NCI-H2171 treated with DMSO at 0.1 percent for 48 hours (cell line): ENCODE measurements at places on chromosomes 16 and 17.

GRCh38 chr17:6536053-6536452 lies 20.3 kb downstream of the PITPNM3 start:
- no peak for DNase-seq

DNA sequence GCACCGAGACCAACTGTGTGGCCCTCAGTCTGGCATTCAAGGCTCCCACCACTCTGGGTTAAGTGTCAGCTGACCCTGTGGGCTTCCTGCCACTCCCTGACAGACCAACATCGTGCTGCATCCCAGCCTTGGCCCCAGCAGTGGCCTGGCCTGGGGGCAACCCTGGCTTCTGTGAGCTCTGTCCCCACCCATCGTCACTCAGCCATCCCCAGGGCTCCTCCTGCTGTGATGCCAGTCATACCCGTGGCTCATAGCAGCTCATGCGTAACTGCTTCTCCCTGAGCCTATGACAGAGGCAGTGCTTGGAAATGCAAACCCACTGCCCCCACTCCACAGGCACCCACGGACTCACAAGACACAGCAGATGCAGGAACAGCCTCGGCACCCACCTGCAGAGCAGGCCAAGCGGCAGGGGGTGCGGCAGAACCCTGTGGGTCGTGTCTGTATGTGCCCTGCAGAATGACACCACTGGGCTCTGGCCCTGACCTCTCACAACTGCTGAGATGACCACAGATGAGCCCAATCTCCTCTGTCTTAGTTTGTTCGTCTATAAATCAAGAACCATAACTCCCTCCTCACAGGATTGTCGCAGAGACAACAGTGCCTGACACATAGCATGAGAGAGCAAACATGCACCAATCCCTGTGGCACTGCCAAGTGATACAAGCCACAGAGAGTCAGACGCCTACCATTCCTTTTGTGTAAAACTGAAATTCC lies 26.6 kb downstream of the PIEZO1 start:
- DNase-seq, result no peak

DNA sequence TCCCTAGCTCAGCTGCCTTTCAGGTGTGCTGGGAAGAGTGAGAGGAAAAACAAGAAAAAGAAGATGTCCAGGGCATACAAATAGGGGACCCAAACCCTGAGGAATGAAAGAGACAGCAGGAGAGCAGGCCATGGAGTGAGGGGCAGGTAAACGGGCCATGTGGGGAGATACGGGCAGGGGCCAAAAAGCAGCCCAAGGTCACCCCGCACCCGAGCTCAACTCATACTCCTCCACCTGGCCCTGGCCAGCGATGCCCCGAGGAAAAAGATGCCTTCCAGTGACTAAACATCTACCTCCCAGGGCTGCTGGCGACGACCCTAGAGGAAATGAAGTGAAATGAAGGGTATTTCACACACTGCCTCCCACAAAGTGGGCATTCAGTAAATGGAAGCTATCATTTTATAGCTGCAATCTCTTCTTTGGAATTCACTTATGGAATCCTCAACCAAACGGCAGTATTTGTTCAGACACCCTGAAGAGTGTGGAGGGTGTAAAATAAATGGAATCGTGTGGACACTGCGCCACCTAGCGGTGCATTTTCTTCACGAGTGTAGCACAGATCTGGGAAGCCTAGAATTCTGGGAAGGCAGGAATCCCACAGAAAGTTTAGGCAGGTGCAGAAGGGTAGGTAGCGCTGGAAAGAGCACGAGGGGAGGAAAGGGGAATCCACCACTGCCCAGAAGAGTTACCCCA lies 14.9 kb downstream of the ELAC2 start:
- peak; percentile 67 for DNase-seq

DNA sequence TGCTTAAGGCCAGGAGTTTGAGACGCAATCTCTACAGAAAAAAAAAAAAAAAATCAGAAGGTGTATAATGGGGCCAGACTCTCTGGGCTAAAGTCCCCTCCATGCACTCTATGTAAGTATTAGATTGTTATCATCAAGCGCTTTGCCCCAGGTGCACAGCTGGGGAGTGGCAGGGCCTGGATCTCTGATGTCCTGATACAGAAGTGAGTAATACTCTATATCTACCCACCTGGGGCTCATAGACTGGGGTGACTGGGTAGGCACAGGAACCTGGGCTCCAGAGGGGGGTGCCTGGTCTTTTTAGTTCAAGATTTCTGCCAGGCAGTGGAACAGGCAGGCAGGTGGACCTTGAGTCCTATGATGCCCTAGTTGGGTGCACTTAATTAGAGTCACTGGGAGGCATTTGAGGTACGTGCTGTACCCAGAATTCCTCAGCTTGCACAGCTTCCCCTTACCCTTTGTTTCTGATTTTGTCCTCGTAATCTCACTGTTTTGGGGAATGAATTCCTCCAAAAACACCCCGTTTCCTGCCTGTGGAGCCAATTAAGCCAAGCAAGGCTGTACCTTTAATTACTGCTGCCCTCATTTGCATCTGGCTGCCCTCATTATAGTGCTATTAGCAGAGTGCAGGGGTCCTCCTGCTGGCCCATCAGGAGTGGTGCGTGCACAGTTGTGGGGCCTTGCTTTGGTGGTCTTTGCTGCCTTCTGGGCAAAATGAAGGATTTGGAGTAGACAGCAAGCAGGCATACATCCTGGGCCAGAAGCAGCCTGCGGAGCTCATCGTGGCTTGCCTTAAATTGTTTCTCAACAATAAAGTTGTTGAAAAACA lies 239.0 kb downstream of the SNX29 start:
- no peak for DNase-seq

DNA sequence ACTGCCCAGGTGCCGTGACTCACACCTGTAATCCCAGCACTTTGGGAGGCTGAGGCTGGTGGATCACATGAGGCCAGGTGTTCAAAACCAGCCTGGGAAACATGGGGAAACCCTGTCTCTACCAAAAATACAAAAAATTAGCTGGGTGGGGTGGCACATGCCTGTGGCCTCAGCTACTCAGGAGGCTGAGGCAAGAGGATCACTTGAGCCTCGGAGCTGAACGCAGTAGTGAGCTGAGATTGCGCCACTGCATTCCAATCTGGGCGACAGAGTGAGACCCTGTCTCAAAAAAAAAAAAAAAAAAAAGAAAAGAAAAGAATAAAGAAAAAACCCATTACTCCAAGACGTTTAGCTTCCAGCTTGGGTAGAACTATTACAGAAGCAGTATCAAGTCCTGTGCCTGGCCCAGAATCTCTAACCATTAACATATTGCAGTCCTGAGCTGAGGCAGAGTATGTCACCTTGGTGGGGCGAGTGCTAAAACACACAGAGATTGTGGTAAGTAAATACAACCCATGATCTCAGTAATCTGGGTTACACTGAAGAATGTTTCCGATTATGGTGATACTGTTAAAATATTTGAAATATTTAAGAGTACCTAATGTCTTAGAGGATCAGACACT lies 23.2 kb upstream of the CFAP20 start:
- DNase-seq, result no peak

GRCh38 chr16:15043344-15043743 lies 12.5 kb downstream of the NTAN1 start:
- no peak for DNase-seq

GRCh38 chr17:59828478-59828760 lies 64.3 kb downstream of the TUBD1 start:
- DNase-seq, result no peak

DNA sequence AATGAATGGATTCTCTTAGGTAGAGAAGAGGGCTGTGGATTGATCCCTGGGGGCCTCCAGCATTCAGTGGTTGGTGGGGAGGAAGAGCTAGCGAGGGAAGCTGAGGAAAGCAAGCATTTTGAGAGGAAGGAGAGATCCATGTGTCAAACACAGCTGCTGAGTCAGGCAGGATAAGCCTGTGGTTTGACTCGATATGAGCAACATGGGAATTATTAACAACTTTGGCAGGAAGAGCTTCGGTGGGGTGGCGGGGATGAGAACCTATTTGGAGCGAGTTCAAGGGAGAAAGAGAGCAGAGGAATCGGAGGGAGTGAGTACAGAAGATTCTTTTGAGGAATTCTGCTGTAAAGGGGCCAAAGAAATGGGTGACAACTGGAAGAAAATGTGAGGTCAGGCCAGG lies 59.5 kb upstream of the CDC42EP4 start:
- no peak for DNase-seq

DNA sequence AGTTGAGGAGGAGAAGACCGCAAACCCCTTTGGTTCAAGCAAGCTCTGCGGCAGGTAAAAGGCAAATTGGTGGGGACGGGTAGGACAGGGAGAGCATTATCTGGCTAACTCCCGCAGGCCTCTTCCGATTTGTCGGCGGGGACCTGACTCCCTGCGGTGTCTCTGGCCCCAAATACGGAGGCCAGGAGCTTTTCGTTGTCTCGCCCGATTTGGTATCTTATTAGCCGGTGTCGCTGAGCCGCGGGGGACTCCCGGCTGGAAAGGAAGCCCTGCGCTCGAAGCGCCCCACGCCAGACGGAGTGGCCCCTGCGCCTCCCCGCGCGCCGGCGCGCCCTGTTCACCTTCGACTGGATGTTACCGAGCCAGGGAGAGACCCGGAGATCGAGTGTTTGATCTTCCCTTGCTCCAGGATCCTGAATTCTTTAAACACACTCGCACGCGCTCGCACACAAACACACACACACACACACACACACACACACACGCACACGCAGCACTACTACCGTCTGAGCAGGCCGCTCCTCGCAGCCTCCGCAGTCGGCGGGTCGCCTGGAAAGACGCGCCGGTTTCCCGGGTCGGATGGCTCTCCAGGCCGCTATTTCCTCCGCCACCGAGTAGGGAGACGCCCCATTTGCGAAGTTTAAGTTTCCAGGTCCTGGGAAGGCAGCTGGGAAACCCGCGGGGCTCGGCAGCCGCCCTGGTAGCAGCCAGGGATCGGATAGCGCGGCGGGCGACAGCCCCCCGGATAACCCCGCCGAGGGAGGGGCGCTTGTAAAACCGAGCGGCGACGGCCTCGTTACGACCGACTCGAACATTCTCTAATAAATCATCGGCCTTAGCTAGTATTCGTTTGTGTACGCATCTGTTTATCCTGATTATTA lies 3.3 kb downstream of the PRAC1 start:
- DNase-seq, result no peak

GRCh38 chr17:41360296-41360995 lies 9.2 kb downstream of the KRT33B start:
- no peak for DNase-seq

DNA sequence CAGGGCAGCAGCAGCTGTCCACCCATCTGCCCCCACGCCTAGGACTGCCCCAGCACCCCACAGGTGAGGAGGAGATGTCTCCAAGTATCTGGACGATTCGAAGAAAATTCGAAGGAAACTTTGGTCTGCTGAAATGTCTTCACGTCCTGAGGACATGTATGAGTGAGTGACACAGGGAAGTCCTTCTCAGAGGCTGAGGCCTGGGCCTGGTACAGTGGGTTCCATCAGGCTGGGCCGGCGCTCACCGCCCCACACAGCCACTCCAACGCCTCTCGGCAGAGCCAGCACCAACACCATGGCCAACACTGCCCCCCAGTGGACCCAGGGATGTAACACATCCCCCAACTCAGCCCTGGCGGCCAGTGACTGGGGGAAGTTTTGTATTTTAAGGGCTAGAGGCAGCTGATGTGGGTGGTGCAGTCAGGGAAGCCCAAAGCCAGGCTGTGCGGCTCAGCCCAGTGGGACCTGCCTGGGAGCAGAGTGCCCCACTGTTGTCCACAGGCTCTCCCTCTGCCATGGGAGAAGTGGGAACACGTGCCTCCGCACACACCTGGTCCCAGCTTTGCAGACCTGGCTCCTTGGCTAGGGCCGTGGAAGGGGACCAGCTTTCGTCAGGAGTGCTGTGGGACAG lies 55.8 kb upstream of the FASN start:
- peak; percentile 43 for DNase-seq

DNA sequence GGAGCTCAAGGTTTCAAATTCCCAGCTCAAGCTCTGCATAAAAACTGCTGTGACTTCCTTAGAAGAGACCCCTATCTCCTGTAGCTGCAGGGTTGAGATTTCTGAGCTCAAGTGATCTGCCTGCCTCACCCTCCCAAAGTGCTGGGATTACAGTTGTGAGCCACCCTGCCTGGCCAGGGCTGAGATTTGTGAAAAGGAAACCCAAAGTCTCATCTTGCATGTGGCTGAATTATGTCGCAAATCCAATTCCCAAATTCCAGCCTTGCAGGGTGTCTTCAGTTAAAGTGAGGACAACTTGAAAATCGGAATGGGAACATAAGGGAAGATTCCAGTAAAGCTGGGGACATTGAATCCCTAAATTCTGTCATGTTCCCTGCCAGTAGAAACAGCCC lies 14.2 kb upstream of the CETP start:
- no peak for DNase-seq

- no peak for DNase-seq
Measured at GRCh38 chr17:2406903-2407790, 6.3 kb upstream of the MNT start.

- no peak for DNase-seq
Measured at GRCh38 chr17:72525225-72526015, 404.6 kb downstream of the SOX9 start.

DNA sequence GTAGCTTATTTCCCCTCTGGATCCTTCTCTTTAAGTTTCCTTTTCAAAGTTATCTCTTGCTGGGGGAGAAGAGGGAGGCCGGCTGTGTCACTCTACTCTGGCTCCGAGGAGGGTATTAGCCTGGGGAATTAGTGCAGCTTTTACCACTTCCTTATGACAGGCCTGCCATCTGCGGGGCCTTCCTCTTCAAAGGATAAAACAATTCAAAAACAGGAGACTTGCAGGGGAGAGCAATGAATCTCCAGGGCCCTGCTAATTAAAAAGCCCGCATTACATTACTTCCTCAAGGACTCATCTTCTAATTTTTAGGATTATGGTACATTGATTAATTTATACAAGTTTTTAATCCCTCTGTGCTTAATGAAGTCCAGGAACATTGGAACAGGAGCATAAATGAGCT lies 190.9 kb upstream of the CDH5 start:
- no peak for DNase-seq

DNA sequence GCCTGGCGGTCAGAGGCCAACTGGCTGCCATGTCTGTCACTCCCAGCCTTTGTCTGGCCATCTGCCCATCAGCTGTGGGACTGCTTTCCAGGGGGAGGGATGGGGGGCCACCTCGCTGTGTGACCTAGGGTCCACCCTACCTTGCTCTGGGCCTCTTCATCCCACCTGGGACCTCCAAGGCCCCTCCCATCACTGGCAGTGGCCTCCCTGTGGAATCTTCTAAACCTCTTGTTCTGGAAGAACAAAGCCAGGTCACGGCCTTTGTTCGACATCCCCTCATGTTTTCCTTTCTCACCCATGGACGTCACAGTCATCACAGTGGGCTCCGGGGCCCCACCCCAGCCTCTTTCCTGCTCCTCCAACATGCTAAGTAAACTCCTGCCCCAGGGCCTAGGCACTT lies 24.0 kb downstream of the SPNS2 start:
- no peak for DNase-seq

- DNase-seq, result no peak
Measured at GRCh38 chr17:63390090-63390489, 56.0 kb downstream of the CYB561 start.

DNA sequence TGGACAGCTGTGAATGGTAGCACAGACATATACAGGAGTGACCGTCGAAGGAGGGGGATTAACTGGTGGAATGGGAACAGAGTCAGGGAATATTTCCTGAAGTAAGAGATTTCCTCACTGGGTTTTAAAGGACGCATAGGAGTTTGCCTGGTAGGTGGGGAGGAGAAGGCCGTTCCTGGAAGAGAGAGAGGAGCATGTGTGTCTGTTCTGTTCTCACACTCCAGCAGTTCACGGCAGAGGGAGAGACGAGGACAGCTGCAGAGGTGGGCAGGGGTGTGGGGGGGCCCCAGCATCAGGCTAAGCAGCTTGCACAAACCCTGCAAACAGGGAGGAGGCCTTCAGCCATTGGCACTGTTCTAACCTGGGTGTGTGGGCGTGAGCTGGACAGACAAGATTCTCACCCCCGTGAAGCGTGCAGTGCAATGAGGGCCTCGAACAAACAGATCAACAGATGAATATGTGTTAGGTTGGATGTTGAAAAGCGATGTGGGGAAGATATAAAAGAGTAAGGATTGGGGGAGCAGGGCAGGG lies 85.3 kb upstream of the GSE1 start:
- DNase-seq, result no peak
